ENCODE measurements at places on chromosomes 7 and 10.
A peak's percentile ranks its signal among the peaks of the same experiment; 100 is the strongest.

DNA sequence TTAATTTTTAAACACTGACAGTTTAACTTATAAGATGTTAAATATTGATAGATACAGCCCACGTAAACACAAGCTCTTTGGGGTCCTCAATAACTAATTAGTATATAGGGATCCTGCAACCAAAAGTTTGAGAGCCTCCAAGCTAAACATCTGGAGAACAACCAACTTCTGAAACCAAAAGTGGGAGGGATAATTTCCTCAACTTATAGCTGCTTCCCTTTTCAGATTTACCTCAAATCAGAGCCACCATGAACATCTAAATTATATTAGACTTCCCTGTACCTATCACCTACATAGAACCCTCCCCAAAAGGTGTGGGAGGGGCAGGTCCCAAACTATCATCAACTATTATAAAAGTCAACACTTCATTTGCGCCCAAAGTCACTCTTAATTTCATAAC is 8.6 kb downstream of the PSAP start:
- no peak for DNase-seq

GRCh38 chr10:100009283-100009792 is 409 bp downstream of the DNMBP start:
- no peak for DNase-seq

DNA sequence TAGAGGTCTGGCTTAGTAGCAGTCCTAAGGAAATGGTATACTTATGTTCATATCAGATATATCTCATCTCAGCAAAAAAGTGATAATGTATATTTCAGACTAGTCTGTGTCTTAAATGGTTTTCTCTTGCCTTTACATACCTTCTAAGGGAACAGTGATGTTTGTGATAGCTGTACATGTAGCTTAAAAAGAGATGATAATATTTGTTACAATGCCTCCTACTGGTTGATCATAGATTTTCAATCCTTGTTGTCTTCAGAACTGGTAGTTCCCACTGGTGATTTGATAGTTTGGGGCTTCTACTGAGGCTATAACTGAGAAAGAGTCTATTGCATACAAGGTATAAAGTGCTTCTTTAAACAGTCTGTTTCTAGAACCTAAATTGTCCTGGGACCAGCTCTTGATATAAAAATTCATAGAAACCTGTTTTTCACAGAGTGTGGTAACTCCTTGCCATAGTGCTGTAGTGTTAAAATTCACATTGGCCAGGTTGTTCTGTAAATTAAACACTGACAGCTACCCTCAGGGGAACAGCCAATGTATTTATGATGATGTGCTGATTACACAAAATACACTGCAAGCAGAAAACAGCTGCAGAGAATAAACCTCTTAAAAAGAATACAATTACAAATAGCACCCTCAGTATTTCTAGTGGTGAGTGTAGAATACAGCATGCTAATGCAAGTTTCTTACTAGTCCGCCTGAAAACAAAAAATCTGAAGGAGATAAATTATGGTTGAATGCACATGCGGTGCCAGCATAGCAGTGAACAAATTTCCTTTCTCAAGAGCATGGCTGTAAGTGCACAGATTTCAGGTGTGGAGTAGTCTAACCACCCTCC is 90.3 kb downstream of the BTRC start:
- no peak for DNase-seq

DNA sequence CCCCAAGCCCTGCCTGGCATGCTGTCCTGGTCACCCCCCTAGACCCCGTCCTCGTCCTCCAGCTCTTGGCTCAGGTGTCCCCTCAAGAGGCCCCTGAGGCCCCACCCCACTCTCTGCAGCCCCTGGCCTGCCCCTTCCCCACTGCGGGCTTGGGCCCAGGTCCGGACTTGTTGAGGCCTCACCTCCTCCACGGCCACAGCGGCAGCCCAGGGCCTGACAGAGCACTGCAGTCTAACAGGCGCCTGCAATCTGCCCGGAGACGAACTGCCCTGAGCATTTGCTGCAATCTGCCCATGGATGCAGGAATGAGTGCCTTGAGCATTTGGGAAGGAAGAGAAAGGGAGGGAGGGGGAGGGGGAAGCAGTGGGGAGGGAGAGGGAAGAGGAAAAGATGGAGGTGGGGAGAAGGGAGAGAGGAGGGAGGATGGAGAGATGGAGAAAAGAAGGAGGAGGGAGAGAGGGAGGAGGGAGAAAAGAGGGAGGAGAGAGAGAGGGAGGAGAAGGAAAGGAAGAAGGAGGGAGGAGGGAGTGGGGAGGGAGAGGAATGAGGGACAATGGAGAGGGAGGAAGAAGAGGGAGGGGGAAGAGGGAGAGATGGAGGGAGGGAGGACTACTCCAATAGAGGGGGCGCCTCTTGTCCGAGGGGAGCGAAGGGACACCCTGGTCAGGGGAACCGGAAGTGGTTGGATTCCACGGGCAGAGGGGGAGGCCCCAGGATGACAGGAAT is 73.9 kb downstream of the PDGFA start:
- no peak for DNase-seq

DNA sequence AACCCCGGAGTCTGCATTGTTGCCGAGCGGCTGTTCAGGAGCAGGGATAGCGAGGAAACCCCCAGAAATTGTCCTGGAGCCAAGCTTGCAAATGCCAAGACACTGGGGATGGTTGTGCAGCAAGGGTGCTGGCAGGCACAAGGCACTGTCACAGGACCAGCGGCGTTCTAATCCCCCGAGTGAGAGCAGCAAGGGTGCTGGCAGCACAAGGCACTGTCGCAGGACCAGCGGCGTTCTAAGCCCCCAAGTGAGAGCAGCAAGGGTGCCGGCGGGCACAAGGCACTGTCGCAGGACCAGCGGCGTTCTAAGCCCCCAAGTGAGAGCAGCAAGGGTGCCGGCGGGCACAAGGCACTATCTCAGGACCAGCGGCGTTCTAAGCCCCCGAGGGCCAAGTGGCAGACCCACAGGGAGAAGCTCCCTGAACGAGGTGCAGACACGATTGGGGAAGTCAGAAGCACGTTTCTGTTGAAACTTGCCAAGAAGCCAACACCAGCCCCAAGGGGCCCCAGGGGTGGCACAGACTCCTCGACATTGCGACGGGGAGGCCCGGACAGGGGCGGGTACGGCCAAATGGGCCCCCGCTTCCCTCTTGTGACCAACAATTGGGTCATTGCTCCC is 40.4 kb upstream of the INPP5A start:
- DNase-seq = no peak

DNA sequence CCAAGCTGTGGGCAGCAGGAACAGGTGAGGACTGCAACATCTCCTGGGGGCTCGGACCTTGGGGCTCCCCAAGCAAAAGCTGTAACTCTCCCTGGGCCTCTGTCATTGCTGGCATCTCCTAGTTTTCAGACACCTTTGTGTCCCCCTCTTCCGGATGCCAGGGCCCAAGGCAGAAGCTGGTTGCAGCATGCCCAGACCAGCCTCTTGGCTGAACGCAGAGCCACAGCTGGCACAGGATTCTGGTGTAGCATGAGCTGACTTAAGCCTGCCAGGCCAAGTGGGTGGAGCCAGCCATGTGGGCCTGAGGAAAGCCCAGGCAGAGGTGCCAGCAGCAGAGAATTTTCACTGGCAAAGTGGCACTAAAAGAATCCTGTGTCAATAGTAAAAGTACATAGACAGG is 43.5 kb downstream of the ZWINT start:
- no peak for DNase-seq

- DNase-seq = peak; percentile 61
Observed at GRCh38 chr10:119306514-119306951, 99.2 kb downstream of the GRK5 start.

DNA sequence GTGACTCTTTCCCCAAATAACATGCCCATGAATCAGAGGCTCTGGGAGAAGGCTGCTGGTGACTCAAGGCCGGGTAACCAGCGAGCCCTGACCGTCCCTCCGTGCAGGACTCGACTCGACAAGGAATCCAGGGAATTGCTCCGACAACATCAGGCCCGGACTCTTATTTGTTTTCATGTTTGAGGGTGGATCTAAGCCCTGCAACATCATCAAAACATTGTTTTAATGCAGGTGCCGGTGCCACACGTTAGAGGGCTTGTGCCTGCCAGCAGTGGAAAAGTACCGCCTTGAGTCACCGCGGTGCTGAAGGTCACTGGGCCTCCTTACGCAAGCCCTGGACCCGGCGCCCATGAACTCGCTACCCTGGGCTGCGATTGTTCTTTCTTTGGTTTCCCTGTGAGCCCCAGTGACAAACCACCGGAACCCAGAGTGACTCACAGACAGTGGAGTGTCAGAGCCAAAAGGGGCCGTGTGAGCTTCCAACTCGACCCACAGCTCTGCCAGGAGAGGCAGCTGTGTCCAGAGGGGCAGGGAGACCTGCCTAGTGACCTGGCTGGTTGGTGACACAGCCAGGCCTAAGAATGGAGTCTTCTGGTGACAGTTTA is 139.4 kb upstream of the SHH start:
- no peak for DNase-seq

DNA sequence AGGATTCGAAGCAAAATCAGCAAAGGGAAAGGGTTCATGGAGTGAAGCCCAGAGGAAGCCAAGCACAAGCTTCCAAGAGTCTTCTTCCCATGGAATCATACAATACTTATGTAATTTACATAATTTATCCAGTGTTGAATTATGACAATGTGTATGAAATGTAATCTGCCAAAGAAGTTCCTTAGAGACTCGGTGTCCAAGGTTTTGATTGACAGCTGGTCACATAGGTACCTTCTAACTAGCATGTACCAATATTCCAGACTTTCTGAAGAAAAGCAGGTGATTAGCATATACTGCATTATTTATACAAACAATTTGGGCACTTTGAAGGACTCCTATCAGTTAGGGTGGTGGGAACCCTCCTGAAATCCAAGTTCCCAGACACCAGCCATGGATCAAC is 35.3 kb downstream of the ANKIB1 start:
- no peak for DNase-seq

- DNase-seq = no peak
Observed at GRCh38 chr7:104299323-104299722, 29.1 kb upstream of the LHFPL3 start.

Data from activated T-cell treated with anti-CD3 and anti-CD28 coated beads for 24 hours (primary cell).